ENCODE measurements at places on chromosomes 12 and 14.

DNA sequence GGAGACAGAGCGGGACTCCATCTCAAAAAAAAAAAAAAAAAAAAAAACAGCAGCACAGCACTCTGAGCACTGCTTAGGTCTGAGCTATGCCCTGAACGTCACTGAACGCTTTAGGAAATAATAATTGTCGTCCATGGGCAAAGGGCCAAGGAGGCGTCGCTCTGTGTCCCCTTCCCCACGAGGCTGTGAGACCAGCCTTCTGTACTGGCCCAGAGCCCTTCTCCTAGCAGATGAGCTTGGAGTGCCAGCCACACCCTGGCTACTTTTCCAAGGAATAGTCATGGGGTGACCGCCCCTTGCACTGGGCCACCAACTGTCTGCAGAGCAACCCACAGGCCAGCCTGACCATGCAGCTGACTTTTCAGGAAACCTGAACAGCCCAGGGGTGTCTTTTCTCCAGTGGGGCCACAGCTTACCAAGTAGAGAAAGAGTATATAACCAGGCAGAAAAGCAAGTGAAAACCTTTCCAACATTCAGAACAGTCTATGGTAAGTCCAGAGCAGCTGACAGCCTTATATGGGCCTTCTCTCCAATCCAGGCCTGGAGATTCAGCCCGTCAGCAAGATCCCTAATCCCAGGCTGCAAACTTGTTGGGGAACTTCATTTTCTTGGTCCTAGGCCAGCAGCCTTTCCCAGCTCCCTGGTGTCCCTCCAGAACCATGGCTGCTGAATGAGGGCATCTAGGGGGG lies 28.5 kb downstream of the CD9 start:
- DNase-seq: no peak

GRCh38 chr12:39003541-39004155 lies 98.3 kb upstream of the CPNE8 start:
- DNase-seq: no peak

DNA sequence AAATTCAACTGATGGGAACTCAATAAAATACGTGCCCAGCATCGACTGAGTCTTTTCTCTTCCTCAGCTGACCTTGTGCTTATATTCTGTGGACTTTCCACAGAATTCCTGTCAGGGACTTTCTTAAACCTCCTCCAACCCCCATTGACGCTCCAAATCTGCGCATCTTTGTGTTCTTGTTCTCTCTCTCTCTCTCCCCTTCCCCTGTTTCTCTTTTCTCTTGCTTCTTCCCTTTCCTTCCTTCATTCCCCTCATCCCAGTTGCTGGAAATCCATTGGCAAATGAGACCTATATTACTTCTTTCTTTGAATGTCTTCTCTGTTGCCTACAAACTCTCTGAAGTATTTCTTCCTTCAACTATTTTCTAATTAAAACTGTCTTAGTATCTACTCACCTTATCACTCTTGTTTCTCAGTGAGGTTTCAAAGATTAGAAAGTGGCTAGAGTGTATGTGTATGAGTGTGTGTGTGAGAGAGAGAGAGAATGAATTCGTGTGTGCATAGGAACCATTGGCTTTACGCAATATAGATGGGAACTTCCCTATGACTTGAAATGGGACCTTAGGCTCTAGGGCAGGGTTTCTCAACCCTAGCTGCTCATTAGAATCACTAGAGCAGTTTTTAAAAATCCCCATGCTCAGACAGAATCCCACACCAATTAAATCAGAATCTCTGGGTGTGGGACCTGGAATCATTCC lies 41.8 kb upstream of the DHRS7 start:
- no peak for DNase-seq

DNA sequence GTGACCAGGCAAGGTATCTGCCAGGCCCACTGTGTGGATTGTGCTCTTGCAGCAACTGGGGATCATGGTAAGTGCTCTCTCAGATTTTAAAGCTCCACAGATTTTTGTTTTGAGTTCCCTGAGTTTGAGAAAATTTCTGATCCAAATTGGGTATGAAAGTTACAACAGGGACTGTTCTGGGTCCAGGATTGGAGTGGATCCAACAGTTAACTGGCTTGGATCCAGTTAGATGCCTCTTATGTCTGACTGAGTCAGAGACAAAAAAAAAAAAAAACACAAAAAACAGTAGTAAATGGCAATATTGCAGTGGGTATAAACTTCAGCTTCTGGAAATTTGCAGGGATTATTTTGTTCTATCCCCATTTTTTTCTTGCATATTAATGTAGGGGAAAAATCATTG lies 598.8 kb downstream of the C12orf50 start:
- DNase-seq: no peak

- no peak for DNase-seq
Measured at GRCh38 chr14:76926521-76927251, 100.5 kb downstream of the LRRC74A start.

GRCh38 chr12:118402251-118402650 lies 25.9 kb downstream of the SUDS3 start:
- no peak for DNase-seq

- DNase-seq: no peak
Measured at GRCh38 chr14:49306152-49306751, 279.9 kb downstream of the RPS29 start.

DNA sequence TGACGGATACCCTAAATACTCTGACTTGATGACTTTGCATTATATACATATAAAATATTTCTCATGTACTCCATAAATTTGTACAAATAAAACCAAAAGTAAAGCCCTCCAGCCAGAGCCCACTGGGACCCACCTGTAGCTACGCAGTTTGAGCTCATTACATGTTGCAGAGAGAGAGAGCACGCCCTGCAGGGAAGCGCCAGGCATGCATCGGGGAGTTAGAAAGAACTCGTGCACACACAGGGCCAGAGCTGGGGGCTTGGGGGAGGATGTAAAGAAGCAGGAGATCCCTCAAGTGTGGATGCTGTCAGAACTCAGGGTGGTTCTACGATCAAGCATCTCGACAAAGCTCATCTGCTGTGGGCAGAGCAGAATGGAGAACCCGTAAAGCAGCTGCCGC lies 178.5 kb upstream of the RTL1 start:
- no peak for DNase-seq

GRCh38 chr14:51059032-51059431 lies 35.9 kb downstream of the TRIM9 start:
- DNase-seq: no peak

DNA sequence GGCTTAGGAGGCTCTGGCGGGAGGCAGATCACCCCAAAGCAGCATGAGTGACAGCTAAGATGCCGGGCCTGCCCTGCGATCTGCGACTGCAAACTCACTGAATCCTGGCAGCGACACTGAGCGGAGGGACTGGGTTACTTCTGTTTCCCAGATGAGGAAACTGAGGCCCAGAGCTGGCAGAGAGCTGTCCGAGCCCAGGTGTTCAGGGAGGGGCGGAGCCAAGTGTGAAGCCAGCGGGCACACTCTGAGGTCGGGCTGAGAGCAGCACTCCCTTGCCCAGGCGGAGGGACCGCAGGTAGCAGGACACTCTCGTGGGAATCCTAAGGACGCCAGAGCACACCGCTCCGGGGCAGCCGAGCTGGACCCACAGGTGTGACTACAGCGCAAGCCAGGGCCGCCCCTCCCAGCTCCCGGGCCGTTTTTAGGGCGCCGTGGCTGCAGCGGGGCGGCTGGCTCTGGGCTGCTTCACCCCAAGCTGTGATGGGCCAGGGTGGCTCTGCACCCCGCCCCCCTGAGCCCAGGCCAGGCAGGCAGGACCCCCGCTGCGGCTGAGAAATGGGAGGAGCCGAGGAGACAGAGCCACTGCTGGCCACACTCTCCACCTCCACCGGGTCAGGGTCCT lies 27.4 kb downstream of the MMP17 start:
- DNase-seq: no peak

DNA sequence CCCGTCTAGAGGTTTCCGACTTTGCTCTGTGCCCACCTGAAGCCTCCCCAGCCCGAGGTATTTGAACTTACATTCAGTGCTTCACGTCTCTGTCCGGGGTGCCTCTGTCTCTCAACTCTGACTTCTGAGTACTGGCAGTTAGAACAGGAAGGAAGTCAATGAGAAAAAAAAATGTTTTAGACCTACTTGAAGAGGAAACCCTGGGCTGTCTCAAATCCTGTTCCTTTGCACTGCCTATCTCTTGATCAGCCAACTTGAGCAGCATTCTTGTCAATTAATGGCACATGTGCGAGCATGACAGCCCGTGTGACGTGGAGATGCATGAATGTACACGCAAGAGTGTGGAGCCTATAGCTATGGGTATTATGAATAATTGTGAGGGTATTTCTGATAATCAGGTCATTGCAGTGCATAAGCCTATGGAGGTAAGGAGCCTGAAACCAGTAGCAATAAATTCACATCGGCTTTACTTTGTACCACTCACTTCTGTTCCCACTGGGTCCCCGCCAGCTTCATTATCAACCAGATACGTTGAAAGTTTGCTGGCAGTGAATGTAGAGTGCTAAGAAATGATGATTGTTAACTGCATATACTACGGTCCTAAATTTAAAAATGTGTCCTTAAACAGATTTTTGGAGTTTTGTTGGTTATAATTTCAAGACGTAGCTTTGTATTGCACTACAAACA lies at the start of gene ARHGDIB:
TSS of gene ARHGDIB (minus strand) at position 136 of the 687 bp plus-strand sequence. CDS start 10,889 bp downstream, outside the sequence.
- DNase-seq: no peak

DNA sequence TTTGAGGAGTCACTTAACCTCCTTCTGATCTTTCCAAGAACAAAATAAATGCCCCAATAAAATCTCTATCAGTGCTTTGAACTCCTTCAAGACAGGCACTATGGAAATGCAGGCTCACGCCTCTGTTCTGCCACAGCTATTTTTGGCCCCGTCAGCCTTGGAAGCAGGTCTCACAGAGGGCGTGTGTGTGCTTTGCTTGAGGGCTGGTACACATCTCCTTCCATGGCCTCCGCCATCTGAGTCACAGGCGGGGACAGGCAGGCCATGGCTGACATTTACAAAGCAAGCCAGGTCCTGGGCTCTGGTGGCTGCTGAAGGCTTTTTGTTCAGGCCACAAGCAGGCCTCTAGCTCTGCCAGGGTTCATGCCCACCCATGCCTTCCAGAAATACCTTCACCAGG lies 16.0 kb downstream of the PRIMA1 start:
- DNase-seq: no peak

DNA sequence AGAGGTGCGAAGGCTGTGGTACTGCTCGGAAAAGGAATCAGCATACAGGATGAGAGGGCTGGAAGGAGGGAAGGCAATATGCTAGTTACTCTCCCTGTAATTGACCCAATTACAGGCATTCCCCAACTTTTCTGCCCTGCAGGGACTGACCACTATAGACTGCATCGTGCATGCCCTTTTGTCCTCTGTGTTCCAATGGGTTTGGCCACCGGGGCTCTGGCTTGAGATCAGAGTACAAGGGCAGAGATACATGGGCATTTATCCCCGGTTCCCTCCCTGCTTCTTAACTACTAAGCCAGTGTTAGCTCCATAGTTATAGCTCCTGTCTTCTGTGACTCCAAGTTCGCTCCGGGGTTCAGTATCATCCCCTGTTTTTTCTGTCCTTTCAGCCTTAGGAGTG lies 59.7 kb downstream of the GTF2A1 start:
- DNase-seq: no peak

DNA sequence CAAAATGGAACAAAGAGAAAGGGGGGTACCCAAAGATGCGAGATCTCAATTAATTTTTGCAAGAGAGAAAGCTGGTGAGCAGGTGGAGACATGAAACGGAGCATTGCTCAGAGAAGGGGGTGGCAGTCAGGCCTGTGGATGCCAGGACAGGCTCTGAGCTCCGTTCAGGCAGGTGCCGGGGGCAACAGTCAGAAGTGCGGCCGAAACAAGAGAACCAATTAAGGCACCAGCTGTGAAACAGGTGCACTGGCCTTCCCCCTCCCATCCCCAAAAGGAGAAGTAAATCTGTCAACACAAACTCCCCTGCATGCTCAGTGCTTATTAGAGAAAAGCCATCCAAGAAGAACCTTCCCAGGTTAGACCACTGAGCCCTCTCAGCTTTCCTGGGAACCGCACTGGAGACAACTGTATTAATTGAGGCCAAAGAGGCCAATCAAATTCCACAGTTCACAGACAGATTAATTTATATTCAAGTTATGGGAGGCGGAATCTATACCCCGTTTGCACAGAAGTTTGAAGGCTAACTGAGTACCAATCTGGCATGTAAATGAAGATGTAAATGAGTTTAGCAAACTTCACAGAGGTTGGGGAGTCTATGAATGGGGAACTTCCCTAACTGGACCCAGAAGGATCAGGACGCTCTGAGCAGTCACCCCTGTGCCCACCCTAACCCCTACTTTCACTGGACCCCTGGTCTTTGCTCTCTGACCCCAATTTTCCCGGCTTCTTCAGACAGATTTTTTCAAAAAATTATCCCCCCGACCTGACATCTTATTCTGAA lies 20.9 kb downstream of the OAS2 start:
- no peak for DNase-seq

DNA sequence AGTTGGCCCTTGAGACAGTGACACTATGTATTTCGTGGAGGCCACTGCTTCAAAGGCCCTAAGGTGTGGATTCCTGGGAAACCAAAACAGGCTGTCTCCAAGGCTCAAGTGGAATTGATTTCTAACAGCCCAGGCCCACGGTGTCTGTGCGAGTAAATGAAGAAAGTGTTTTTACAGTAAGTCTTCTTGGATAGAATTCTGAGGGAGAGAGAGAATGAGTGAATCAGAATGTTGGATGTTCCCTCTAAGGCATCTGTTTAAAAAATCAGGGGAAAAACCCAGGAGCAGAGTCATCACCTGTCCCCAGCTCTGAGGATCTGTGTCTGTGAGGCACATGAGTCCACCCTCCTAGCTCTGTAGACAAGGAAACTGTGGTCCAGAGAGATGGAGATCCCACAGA lies 22.3 kb upstream of the BDKRB1 start:
- DNase-seq: no peak

GRCh38 chr14:35352274-35353233 lies 52.0 kb downstream of the NFKBIA start:
- no peak for DNase-seq

- DNase-seq: no peak
Measured at GRCh38 chr12:30845676-30846075, 80.9 kb upstream of the TSPAN11 start.

DNA sequence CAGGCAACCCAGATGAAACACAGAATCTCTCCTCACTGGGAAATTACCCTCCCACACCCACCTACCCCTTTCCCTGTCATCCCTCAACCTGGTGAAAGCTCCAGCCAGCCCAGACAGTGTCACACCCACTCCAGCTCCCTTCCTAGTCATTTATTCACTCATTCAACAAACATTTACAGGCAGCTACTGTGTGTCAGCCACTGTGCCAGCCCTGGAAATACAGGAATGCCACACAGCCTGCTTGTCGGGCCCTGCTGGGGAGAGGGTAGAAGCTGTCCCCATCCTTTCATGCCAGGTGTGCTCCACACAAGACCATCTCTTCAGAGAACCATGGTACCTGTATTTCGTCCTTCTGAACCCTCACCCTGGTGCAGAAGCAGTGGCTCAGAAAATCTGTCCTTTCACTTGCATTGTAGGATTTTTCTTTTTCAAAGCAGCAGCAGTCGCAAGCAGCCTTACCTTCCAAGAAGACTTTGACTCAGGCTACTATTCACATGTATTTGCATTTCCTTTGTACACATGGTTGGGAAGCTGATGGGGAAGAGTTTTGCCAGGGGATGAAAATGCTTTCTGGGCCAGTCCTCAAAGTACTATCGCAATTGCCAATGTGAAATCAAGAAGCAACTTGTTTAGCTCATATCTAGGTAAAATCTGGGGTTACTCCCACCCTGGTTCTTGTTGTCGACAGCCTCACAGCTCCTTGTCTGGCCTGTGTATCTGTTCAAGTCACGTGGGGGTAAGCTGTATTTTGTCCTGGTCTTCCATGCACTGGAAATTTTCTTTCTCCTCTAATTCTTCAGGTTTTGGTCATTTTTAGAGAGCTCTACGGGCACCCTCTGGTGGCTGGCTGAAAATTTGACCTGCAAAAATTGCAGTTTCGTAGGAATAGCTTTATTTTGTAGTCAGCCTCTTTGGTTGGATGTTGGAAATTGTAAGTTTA lies 147.4 kb upstream of the EGLN3 start:
- DNase-seq: no peak

All from HS-27A (cell line).